HFFc6 (cell line): ENCODE measurements at places on chromosomes 4 and X.

GRCh38 chrX:54042609-54043021, 1.7 kb downstream of the PHF8 start:
- peak; percentile 39 for DNase-seq

DNA sequence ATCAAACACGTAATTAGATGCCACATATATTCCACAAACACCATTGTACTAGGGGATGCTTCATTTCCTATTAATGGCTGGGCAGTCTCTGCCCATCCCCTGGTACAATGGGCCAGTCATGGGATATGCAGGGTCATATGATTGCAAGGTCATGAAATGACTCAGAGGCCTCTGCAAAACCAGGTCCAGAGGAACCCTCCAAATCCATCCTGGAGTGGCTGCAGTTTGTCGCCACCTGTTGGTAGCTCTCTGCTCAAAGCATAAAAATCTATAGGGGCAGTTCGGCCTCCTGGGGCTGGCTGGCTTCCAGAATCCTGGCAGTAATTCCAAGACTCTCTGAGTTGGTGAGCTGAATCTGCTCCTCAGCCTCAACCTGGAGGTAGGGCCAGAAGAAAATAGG, 22.9 kb upstream of the PUDP start:
- no peak for DNase-seq

GRCh38 chr4:155025762-155026457, 182.5 kb upstream of the NPY2R start:
- no peak for DNase-seq

DNA sequence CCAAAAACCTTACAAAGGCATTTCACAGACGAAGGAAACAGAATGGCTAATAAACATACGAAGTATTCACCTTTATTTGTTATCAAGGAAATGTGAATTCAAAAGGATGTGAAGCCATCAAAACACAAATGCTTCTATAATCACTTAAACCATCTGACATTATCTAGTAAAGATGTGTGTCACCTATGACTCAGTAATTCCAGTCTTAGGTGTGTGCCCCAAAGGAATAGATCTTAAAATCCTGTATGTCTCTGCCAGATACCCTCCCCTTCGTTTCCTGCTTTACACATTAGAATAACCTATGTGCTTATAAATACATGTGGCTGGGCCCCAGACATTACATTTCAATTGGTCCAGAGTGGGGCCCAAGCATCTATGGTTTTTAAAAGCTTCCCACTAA, 41.8 kb upstream of the CEP135 start:
- peak; percentile 40 for DNase-seq

- no peak for DNase-seq
Observed at GRCh38 chrX:1435241-1435895, 17.3 kb downstream of the ASMTL start.

DNA sequence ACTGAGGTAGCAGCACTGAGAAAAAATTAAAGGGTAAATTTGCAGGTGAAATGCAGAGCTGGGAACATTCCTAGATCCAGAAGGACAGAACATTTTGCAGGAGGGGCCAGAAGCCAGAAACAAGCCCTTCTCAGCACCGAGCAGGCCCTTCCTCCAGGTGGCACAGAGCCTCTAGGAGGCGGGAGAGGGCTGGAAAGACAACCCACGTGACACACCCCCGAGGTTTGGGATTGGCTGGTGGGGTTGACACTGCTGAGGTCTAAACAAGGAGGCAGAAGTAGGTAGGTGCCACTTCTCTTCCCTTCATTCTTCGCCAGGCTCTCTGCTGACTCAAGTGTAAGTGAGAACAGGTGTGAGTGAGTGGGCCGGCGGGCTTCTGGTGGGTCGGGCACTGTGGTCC, at the start of gene PAGE4:
PAGE4 (plus strand) TSS at position 288 of the 400 bp plus-strand sequence. CDS start 1,126 bp downstream, outside the sequence.
- DNase-seq = no peak

- no peak for DNase-seq
Observed at GRCh38 chrX:45348296-45348695, 147.6 kb upstream of the DIPK2B start.

GRCh38 chr4:52292245-52292644, 241.1 kb downstream of the SPATA18 start:
- no peak for DNase-seq

- DNase-seq = no peak
Observed at GRCh38 chr4:6549445-6549844, 25.5 kb upstream of the MAN2B2 start.

DNA sequence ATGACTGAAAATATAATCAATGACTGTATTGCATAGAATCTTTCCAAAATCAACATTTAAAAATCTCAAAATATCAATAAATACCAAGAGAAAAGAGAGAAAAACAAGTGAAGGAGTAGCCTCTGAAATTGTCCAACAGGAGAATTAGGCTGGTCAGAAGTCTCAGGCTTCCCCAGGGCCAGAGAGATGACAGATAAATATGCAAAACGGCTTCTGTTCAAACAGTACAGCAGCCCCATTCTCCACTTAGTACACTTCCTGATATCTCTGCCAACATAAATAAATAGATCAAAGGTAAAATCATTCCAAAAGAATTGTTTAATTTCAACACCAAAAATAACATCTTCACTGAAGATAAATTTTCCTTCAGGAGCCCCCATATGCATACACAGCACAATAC, 204.7 kb upstream of the GABRA2 start:
- no peak for DNase-seq

DNA sequence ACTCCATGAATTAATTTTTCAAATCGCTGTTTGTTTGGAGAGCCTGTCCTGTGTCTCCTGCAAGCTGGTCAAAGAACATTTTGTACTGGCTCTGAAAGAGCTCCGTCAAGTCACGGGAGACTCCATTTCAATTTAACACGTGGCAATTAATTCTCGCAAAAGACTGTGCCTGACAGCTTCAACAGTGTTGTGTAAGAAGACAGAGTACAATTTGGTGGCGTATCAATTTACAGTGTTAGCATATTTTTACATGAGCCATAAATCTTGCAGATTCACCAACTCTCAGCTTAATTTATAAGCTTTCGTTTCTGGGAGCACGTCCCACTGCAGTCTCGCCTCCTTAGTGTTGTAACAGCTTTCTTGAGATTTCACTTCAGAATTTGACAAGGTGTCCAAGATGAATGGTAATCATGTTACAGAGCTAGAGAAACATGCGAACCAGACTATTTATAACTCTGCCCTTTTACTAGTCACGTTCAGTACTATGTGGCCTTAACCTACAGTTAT, 70.8 kb downstream of the RWDD4 start:
- peak; percentile 27 for DNase-seq

DNA sequence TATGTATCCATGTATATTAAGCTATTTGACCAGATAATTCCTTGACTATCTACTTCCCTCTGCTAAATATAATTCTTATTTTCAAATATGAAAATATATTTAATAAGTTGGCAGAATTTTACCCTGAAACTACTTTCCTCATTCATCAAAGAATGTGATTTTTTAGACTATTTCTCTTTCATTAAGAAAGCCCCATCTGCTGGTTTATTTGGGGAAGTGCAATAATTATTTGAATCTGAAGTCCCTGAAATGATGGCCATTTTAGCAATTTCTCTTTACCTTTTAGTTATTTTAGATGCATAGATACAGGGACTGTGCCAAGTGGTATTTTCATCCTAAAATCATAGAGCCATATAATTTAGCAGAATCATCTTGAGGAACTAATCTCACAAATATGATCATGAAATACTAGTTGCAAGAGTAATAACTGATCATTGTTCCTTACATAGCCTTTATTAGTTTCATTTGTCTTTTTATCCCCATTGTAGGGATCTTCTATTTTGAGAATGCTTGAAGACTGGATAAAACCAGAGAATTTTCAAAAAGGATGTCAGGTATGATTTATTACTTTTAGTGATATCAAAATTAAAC, 39.0 kb downstream of the ENPEP start:
- DNase-seq = peak; percentile 46

DNA sequence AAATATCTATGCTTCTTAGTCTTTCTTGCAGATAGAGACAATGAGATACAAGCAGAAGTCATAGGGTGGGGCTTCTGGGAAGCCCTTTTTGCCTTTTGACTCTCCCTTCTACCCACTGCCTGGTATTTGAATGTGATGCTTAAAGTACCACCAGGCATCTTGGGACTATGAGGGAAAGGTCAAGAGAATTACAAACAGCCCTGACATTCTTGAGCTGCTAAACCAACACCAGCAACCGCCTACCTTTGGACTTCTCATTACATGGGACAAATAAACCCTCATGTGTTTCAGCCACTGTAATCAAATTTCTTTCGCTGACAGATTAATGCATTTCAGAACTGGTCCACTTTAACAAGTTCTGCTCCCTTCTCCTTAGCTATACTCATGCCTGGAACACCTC, 112.8 kb downstream of the LUZP4 start:
- DNase-seq = no peak

DNA sequence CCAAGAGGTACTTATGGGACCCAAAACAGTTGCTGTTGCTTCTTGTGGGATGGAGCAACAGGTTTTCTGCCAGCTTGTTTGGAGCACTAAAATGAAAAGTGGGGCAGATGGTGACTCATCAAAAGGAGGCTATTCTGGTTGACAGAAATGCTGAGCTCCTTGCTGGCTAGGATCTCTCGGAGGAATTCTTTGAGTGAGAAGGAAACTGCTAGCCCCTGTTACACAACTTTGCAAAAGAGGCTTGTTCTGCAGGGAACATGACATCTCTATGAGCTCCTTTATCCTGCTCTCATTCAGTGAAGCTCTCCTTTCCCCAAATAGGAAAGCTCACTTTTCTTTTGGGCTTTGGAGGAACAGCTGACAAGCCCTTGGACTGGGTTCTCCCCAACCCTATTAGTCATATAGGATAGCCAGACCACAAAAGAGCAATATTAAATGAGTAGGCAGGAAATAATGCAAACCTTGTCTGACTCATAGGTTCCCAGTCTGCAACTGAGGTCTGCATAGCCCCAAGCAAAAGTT, 108.3 kb downstream of the CDS1 start:
- DNase-seq = peak; percentile 94

- DNase-seq = peak; percentile 4
Observed at GRCh38 chrX:132615391-132616131, 126.7 kb upstream of the MBNL3 start.

- no peak for DNase-seq
Observed at GRCh38 chrX:20235755-20236154, 31.0 kb downstream of the RPS6KA3 start.

GRCh38 chr4:18846313-18846712, 824.8 kb upstream of the LCORL start:
- DNase-seq = no peak

DNA sequence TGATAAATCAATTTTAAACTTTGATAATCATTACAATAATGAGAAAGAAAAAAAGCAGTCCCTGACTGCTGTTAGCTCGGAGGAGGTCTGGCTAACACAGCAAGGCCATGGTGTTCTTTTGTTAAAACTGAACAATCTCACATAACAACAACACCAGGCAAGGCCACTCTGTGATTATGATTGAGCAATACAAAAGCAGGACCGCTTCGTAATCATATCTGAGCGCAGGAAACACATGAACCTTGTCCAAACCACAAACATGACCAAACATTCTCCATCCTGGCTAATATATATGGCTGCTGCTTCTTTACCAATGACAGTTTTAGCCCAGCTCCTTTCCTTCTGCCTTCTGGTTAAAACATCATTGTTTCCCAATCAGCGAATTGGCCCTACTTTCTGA, 76.8 kb upstream of the DDX53 start:
- peak; percentile 38 for DNase-seq

- DNase-seq = no peak
Observed at GRCh38 chr4:48047421-48047844, 30.9 kb downstream of the NIPAL1 start.

- DNase-seq = no peak
Observed at GRCh38 chr4:112854420-112854819, 195.0 kb upstream of the ANK2 start.

GRCh38 chrX:97238632-97239031, 354.9 kb downstream of the RPA4 start:
- DNase-seq = peak; percentile 0

GRCh38 chr4:8350352-8350751, 80.8 kb downstream of the HTRA3 start:
- DNase-seq = no peak

DNA sequence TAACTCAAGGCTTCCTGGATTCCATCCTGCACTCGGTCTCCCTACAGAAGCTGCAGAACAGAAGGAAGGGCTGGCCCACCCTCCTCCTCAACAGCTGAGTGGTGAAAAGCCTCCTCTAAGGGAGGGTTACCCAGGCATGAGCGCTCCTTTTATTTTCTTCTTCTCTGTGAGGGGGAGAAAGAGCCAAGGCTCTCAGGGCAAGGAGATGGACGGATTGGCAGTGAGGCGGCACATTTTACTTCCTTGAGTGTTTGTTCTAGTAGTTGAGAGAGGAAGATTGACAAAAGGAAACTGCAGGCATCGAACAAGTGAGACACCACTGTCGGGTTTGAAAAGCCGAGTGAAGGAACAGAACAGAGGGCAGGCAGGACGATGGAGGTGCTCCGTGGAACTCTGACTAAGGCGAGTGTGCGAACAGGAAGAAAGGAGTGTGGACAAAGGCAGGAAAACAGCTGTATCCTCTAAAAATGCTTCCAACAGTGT, 38.4 kb upstream of the STS start:
- DNase-seq = no peak

GRCh38 chr4:98519268-98519977, 139.0 kb downstream of the TSPAN5 start:
- peak; percentile 39 for DNase-seq

DNA sequence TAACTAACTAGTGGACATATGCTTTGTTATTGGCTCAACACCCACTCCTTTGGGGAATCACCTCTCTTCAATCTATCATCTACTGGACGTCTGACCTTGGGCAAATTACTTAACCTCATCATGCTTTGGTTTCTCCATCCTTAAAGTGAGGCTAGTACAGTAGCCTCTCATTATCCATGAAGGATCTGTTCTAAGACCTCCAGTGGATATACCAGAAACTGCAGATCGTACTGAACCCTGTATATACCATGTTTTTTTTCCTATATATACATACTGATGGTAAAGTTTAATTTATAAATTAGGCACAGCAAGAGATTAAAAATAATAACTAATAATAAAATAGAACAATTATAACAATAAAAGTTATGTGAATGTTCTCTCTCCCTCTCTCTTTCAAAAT, 56.2 kb downstream of the HMGB3 start:
- no peak for DNase-seq

DNA sequence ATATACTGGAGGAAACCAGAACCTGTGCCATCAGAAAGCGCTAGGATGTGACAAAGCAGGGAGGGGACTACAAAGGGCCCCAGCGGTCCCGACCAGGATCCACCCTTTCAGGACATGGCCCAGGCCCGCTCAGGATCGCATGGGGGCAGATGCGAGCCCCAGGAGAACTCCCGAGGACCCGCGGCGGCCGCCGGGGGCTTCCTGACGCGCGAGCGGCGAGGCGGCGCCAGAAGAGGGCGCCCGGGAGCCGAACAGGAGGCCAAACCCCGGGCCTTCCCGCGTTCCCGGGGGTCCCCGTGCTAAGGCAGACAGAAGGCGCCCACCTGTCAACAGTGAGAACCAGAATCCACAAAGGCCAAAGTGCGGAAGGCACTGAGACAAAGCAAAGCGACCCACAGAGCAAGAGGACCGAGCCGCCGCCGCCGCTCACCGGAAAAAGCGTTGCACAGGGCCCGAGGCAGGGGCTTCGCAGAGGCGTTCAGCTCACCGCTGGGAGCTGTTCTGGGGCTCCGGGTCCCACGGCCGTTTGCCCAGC, 7.3 kb upstream of the OPN1LW start:
- DNase-seq = no peak
